Stimulated activated CD8-positive, alpha-beta memory T cell treated with anti-CD3 and anti-CD28 coated beads, Interleukin-2, amount 100 ng/mL, for 1 hour (primary cell): ENCODE measurements at places on chromosomes 1 and 21.

DNA sequence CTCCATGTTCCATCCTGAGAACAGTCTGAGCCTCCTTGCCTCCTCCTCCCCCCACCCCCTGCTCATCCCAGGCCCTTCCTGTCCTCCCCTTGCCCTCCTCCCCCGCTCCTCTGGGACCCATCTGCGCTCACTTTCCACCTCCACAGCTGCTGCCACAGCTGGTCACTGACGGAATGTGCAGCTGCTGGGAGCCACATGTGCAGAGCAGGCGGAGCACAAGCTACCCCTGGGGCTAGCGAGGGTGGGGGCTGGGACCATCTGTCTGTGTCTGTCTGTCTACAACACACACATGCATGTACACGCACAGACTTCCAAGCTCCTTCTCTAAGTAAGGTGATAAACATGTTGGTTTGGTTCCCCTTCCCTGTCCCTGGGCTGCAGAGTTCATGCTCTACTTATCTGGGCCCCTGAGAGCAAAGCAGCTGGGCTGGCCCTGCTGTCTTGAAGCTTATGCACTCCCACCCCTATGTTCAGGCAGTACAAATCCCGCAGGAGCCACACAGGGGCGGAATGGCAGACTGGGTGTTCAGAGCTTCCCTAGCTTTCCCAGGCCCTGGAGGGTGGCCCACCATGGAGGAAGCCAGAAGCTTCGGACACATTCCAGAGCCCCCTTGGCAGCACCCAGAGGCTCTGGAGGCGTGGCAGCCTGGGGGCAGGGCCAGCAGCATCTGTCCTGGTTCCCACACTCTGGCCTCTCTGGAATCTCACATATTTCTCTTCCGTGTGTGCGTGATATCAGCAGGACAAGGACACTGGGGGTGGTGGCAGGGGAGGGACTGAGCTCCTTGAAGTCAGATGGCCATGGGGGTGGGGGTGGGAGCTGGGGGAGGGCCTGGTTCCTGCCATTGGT is 7.0 kb upstream of the HEYL start:
- no peak for DNase-seq

DNA sequence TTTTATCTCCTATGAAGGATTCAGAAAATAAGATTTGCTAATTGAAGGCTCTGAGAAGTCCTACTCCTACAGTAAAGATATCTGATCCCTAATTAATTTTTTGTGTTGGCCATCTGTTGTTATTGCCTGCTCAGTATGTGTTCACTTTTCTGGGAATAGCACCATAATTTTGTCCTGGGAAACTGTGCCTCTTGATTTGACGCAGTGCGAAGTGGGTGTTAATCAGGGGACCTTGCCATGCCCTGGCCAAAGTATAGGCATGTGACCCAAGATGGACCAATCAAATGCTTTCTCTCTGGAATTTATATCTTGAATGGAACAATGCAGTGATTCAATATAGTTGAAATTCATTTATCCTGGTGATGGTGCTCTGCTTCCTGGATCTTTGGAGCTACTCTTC is 30.4 kb upstream of the GNG12 start:
- DNase-seq = no peak

DNA sequence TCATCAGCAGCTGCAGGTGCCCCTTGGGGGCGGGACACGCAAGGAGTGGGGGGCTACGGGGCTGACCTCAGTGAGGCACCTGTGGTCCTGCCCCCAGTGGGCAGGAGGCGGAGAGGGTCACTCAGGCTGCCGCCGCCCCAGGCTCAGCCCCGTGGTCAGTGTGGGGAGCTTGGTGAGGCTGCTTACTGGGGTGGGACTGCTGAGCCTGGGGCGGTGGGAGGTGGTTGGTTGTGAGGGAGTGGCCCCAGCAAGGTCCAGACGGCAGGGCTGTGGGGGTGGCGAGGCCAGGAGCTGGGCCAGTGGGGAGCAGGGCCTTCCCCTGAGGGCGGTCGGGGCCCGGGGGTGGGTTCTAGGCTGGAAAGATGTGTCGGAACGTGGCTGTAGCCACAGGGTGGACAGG is 14.3 kb downstream of the PFKL start:
- no peak for DNase-seq

DNA sequence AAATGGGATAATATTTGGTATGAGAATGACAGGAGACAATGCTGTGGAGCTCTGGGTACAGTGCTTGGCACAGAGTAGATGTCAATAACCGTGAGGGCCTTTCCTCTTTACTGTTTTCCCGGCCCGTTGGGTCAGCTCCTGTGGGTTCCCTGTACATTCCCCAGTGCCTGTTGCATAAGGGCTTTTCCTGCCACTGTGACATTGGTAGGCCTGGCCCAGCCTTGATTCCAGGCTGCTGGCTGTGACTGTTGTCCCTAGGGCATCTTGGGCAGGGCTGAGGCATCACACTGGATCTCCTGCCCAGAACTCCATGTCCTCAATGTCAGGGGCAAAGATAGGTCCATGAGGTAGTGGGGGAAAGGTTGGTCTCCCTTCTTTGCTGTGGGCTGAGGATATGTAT is 25.8 kb upstream of the MYCL start:
- DNase-seq = no peak

DNA sequence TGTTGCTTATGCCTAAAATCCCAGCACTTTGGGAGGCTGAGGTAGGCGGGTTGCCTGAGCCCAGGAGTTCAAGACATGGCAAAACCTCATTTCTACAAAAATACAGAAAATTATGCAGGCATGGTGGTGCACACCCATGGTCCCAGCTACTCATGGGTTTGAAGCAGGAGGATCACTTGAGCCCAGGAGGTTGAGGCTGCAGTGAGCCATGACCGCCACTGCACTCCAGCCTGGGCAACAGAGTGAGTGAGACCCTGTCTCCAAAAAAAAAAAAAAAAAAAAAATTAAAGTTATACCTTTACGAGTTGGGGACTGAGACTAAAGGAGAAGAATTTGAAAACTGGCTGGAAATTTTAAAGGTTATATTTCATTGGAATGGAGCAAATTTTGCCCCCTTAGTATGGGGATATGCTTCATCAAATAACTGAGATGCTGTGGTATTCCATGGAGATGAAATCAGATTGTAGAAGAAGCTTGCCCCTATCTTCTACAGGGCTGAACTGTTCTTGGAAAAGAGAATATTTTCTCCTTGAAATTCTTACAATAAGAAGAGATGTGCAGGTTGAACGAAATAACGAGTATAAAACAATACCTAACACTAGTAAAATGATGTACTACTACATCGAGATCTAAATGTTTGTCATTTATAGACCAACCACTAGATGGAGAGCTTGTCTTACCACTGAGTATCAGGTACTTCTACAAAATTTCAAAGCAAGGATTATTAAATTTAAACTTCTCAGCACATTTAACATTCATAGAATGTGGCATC is 34.9 kb upstream of the SCYL3 start:
- DNase-seq = no peak

GRCh38 chr1:102219463-102219862 is 222.7 kb upstream of the OLFM3 start:
- no peak for DNase-seq

- no peak for DNase-seq
These were observed 119.2 kb downstream of the RWDD3 start for GRCh38 chr1:95353194-95353593.

DNA sequence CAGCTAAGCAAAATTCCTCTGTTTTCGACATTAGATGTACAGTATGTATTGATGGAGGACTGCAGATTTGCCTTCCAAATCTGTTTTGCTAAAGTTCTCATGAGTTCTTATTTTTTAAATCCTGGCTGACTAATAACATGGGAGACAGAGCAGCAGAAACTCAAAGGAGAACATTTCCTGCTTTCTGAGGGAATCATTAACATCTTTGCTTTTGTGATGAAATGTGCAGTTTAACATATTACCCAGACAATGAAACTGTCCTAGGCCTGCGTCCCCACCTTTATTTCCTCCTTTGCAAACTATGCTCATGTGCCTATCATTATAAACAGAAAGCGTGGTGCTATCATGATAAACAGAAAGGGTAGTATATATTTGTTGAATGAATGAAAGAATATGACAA is 149.9 kb downstream of the ZP4 start:
- no peak for DNase-seq

DNA sequence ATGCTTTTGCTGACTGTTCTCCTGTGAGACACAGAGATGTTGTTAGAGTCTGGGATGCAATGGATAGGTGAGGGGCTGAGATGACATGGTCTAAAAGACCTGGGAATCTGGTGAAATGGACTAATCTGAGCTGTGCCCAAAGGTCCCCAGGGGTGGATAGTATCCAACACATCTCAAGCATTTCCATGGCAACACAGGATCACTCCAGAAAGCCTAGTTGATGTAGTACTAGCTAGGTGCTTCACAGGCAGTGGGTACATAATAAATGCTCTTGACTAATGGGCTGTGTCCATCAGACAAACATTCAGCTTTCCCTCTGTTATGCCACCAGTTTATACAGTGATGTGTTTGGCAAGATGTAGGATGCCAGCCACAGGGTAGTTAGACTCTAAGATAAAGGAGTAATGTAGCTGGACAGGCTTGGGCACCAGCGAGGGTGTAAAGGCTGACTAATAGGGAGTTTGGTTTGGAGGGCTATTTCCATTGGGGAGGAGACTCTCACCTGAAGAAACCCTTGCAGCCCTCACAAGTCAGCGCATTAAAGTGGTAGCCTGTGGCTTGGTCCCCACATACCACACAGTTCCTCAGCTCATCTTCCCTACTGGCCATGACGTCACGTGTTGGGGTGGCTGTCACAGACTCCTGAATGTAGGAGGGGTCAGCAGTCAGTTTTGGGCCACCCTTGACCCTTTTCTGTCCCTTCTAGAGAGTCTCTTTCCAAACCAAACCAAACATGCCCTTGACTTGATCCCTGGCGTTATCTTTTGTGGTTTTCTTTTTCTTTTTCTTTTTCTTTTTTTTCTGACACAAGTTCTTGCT is 1.8 kb downstream of the NR1I3 start:
- no peak for DNase-seq

- no peak for DNase-seq
These were observed 16.8 kb upstream of the FOXE3 start for GRCh38 chr1:47399138-47399845.

GRCh38 chr1:178371933-178372388 is 124.8 kb downstream of the CLEC20A start:
- no peak for DNase-seq

DNA sequence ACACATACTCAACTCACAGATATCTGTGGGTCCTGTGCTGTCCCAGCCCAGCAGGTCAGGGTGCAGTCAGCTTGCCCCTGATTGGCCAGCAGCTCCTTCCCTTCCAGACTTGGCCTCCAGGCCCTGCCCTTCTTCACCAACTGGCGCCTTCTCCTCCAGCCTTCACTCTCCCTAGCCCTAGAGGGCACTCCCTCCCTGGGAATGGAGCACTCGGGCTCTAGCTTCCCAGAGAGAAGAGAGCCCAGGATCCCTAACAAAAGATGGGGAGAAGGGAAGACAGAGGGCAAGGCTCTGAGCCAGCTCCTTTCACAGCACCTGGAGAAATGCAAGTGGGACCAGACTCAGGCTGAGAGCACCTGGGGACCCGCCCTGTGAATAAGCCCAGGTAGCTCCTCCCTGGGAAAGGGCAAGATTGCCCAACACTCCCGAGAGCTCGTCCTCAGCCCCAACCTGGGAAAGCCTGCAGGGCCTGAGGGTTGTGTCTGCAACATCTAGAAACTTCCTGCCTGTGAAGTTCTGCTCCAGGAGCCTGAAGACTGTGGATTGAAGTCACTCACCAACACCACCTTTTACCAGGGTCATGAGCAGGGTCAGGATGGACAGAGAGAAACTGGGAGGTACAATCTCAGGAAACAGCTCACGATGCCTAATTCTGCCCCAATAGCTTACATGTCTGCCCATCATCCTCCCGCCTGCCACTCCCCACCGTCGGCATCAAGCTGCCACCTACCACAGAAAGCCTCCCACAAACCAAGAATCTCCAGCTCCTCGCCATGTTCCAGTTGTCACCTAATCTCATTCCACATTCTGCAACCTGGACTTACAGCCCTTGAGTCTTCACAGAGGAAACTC is at the start of gene PGLYRP4:
TSS of gene PGLYRP4 (minus strand) at position 331 of the 852 bp plus-strand sequence. CDS start 909 bp downstream, outside the sequence.
- DNase-seq = no peak

DNA sequence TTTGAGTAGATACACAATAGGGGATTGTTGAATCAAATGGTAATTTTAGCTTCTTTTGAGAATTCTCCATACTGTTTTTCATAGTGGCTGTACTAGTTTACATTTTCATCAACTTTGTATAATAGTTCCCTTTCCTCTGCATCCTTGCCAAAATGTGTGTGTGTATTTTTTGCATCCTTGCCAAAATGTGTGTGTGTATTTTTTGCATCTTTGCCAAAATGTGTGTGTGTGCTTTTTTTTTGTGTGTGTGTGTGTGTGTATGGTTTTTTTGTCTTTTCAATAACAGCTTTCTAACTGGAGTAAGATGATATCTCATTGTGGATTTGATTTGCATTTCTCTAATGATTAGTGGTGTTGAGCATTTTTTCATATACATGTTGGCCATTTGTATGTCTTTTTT is 105.4 kb downstream of the ATP6V1G3 start:
- no peak for DNase-seq

DNA sequence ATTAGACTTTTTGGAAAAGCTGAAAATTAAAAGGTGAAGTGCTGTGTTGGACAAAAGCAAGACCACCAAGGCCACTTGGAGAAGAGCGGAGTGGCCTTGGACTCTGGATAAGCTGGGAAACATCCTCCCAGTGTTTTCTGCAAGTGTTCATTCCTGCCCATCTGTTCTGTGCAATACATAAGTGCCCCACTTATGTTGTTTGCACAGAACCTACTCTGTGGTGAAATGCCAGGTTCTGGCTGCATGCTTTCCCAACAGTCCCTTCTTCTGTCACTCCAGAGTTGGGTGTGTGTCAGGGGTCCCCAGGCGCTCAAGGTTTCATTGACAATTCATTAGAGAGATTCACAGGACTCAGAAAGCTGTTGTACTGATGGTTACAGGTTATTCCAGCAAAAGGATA is 30.3 kb downstream of the NHLH2 start:
- DNase-seq = no peak

- no peak for DNase-seq
These were observed 72.1 kb downstream of the SH3BGR start for GRCh38 chr21:39523915-39524314.

GRCh38 chr1:39940980-39941871 is 13.7 kb upstream of the MFSD2A start:
- no peak for DNase-seq

- no peak for DNase-seq
These were observed 40.3 kb upstream of the KCTD3 start for GRCh38 chr1:215526846-215527151.

DNA sequence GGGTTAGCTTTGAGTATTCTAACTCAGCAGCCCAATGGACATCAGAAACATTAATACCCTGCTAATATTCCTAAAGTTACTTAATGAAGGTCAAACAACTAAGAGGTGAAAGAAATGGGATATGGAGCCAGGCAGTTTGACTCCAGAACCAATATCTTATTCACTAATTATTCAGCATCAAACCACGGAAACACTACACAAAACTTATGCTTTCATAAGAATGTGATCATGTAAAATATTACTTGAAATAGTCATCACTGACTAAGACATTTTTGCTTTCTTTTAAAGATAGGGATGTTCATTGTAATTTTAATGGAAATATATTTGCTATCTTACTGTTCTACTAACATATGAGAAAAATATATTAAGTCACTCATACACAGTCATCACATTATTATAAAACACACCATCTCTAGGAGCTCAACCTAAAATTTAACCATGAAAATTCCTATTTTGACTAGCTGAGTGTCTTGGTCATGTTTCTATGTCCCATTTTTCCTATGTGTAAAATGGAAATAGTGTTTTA is 240.9 kb downstream of the KCTD3 start:
- no peak for DNase-seq
